ENCODE measurements at places on chromosomes 1 and 21.

DNA sequence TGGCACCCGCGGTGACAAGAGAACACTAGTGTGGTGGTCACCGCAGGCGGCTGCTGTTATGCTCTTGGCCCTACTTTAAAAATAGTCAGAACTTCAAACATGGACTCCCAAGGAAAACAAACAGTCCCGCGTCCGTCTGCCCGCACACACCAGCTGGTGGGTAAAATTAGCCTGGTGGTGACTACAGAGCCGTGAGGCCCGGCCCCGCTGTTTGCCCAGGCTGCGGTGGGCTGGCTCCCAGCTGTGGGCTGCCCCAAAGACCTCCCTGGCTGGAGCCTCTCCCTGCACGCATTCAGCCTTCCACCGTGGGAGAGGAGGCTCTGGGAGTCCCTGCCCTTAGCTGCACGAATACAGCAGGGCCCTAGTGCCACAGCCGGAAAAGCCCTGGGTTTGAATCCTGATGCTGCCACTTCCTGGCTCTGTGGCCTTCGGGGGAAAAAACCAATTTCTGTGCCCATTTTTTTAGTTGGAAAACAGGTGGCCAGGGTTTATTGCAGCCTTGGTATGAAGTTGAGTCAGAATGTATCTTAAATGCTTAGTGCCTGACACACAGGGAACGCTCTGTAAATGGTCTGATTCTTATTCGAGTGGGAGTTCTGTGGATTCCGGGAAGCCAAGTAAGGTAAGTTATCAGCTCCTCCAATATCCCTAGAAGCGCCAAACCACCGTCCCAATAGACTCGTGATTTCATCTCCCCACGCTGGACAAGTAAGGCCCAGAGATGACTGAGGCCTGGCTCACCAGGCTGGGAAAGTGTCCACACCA is 58.2 kb downstream of the ALPL start:
- no peak for DNase-seq

DNA sequence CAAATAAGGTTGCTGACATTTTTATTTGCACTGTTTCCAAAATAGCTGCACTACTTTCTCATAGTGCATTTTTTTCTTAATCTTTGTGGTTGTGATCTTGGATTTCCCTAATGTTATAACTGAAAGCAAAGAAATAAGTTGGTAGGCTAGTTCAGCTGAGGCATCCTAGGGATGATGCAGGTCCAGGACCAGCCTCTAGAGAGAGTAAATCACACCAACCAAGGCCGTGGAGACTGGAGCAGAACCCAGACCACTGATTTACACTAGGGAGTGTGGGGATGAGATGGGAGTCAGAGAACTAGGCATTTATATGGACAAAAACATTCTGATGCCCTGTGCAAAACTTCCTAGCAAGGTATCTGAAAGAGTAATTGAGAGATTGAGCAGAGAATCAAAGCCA is 104.5 kb downstream of the URB2 start:
- no peak for DNase-seq

GRCh38 chr1:212814537-212815334 is 23.0 kb downstream of the TATDN3 start:
- DNase-seq, result peak; percentile 35

DNA sequence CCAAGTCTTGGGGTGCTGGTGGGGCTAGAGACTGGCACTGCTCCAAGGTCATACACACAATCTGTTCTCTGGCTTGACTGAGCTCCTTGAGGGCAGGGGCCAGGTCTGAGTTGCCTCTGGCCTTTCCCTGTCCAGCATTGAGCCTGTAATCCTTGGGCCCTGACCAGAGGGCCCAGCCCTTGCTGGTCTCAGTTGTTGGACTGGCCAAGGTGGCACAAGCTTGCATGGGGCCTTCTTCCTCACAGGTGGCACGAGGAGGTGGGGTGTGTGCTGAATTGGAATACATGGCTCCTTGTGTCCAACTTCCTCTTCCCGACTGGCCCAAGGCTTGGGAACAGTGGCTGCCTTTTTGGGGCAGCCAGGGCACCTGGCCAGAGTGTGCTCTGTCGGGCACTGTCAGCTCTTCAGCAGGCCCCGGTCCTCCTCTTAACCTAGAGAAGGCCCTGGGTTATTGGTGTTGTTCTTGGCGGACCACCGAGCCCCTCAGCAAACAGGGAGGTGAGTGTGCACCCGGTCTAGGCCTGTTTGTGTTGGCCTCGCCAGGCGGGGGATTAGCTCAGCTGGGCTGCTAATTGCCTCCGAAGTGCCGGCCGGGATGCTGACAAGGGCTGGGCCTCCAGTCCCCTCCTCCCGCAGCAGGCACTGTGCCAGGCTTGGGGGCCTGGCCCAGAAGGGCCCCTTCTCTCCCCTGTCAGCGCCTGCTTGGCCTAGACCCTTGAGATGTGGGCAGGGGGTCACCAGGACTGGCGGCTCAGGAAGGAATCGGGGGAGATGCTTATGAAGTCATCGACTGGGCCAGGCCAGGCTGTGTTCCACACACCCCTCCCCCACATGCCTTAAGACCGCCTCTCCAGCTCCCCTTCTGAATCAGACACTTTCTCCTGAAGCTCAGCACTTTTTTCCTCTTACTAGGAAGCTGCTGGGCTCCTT is 28.5 kb downstream of the WNT4 start:
- DNase-seq, result no peak

DNA sequence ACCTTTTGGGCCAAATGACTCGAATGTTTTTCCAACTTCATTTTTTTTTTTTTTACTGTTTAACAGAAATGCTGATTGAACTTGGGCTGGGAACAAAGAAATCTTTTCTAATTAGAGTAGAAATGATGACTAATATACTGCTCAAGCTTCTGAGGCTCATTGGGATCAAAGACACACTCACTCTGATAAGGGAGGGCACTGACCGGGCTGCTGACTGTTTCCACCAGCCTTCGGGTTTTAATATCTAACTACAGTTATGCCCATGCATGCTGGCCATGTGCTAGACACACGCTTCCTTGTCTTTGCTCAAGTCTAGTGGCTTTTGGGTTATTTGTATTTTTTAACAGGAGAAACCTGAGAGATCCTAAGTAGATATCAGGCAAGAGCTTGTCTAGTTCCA is 16.8 kb downstream of the ZBTB18 start:
- DNase-seq, result no peak

GRCh38 chr1:109468061-109468460 is 1.7 kb downstream of the SYPL2 start:
- DNase-seq, result no peak

DNA sequence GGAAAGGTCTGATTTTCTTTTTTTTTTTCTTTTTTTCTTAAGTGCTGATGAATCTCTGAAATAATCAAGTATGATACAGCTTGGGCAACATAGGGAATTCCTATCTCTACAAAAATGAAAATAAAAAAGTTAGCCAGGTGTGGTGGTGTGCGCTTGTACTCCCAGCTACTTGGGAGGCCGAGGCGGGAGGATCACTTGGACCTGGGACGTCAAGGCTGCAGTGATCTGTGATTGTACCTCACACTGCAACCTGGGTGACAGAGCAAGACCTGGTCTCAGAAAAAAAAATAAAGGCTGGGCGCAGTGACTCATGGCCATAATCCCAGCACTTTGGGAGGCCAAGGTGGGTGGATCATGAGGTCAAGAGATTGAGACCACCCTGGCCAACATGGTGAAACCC is 6.0 kb downstream of the TRAPPC10 start:
- no peak for DNase-seq

- DNase-seq, result no peak
These were observed 65.8 kb downstream of the SIK1 start for GRCh38 chr21:43361127-43361492.

GRCh38 chr1:3069491-3070308 is 697 bp downstream of the PRDM16 start:
- no peak for DNase-seq

- DNase-seq, result no peak
These were observed 406.7 kb downstream of the DISC1 start for GRCh38 chr1:232033285-232033684.

DNA sequence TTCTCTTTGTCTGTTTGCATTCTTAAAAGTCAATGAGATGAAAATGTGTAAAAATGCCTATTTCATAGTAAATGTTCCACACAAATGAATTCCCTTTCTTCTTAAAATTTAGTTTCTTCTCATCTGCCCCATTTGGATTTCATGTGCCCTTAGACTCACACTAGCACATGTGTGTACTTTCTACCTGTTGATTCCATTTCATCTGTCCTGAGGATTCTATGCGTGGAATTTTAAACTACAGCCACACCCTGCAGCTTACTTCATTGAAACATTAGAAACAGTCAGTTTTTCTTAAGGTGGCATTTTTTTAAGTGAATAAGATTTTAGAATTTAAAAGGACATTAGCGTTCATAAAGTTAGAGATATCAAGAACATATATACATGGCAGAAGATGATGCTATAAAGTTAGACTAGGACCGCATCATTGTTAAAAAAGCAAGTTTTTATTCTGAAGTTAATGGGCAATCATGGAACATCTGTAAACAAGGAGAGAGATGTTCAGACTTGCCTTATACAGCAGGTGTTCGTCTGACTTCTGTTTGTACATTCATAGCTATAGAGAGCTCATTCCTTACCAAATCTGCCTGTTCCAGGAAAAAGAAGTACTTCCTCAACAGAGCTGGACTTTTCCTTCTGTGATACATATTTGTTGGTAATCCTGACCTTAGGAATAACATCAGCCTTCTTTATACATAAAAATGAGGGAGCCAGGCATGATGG is 3.9 kb upstream of the TUT4 start:
- no peak for DNase-seq

GRCh38 chr1:85463731-85464496 is 1.0 kb downstream of the DDAH1 start:
- DNase-seq, result no peak
